ENCODE measurements at places on chromosomes 1 and 21.

- DNase-seq: no peak
These were observed 6.8 kb upstream of the RCAN1 start for GRCh38 chr21:34621434-34622350.

DNA sequence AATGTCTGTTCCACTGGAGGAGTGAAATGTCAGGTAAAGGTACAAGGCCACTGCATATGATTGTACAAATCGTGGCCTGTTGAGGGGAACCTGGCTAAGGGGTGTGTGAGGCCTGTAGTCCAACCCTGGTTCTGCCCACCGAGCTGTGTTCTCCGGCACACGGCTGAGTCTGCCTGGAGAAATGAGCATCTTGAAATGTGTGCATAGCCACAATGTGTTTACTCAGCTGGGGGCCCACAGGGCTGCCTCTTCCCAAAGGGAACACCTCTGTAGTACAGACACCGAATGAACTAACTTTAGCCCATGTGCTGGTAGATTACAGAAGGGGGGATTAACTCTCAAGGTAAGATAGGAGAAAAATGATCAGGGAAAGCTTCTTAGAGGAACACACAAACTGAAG is 30.2 kb downstream of the AK4 start:
- DNase-seq: no peak

DNA sequence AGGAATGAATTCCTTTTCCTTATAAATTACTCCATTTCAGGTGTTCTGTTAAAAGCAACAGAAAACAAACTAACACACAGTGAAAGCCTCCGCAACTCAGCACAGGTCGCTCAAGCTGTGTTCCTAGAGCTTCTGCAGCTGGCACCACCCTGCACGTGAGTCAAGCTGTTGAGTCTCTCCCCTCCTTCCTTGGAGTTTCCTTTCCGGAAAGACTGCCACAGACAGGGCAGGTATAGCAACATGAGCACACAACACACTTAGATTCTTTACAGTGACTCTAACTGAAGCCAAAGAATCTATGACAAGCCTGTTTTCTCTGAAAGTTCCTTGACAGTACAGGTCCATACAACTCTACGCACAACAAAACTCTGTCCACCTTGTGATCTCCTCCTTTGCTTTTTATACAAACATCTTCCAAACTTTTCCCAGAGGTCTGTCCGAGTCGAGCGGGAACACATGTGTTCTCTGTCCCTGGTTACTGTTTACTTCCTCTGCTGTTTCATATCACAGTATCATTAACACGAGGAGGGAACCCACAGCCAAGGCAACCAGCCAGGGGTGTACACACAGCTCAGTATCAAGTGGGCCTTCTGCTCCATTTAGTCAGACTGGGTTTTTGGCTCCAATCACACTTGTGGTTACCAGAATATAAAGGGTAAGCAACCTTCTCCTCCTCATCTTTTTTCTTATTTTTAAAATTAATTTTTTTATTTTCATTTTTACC is 38.7 kb upstream of the DESI2 start:
- DNase-seq: no peak

DNA sequence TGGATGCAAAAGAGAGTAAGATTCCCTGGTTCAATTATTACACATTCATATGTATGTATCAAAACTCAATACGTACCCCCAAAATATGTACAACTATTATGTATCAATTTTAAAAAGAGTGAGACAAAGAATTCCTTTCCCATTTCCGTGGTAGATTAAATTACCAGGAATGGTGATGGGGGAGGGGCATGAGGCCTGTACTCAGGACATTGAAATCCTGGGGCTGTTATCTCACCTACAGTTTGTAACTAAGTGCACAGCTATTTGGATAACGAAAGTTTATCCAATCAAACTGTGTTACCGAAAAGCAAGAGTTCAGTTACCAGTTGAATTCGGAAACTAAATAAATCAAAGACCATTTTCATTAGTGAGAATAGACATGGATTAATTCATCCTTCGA is 8.3 kb upstream of the ESRRG start:
- DNase-seq: no peak

- no peak for DNase-seq
These were observed 115.9 kb upstream of the CHRM3 start for GRCh38 chr1:239270509-239270908.

All from T-helper 9 cell (primary cell).